NCI-H446 (cell line): ENCODE measurements at places on chromosomes 7 and 10.

- no peak for DNase-seq
These were observed 22.3 kb downstream of the BZW2 start for GRCh38 chr7:16668049-16668858.

DNA sequence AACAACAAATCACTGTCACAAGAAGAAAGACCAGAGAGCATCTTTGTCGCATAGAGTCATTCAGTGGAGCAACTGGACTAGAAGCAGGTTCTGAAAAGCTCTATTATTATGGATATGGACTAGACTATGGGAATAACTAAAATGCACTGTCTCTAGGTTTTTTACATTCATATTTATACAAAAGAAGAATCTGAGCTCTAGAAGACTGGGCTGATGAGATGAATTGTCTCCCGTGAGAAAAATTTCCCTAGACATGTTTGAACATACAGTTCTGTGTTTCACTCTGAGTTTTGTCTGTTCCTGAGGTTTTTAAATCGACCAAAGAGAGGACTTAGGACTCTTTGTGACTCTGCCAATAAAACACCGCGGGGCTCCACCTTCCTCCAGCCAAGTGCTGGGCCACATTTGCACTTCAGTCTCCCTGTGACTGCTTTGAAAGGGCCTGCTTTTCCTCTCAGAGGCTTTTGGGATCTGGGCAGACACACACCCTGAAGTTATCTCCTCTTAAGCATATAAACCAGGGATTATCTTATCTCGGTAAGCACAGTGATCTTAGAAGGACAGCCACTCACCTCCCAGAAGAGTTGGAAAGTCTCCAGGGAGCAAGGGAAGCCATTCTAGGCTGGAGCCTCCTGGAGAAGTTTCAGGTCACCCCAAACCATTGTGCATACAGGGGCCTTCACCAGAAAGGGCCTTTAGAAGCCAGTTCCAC lies 101.0 kb upstream of the JCAD start:
- DNase-seq, result no peak

- DNase-seq, result no peak
These were observed 193.1 kb downstream of the COBL start for GRCh38 chr7:51123322-51124019.

GRCh38 chr10:123974406-123974805 lies 82.8 kb upstream of the CPXM2 start:
- no peak for DNase-seq

DNA sequence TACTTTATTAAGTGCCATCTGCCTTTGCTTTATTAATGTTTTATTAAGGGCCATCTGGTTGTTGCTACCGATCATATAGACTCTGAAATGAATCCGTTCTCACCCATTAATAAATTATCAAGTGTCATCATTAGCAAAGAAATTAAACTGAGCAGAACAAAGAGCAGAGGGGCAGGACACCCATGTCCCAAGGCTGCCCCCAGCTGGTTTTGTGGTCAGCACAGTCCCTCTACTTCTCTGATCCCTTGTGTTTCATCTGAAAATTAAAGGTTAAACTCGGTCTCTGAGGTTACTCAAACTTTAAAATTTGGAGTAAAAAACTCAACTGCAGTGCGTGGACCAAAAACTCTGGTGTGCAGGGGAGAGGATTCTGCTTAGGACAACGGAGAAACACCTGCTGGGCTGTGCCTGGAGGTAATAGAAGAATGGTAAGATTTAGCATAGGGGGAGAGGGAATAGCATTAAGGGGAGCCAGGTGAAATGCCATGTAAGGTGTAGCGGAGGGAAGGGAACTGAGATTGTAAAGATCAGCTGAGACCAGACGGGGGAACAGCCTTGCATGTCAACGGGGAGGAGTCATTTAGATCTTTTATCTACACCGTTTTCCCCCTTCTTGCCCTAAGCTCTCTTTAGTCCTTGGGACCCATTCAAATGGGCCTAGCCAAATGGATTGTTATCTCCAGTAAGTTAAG lies 10.8 kb upstream of the GSDME start:
- no peak for DNase-seq

- no peak for DNase-seq
These were observed 1163.4 kb upstream of the AUTS2 start for GRCh38 chr7:68434857-68435256.

DNA sequence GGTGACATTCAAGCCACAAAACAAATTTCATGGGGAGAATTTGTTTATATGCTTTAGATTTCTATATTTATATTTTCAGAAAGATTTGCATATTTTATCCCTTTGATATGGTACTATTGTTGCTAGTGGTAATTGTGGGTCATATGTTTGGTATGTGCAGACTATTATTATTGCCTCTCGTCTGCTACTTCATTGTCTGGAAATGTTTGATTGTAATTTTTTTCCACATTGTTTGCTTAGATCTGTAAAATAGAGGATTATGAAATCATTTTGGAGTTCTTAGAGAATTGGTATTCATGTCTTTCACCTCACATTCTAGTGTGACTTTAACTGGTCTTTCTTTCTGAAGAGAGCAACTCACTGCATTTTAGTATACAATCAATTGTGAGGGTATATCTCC lies 44.7 kb downstream of the MYO3A start:
- DNase-seq, result no peak

DNA sequence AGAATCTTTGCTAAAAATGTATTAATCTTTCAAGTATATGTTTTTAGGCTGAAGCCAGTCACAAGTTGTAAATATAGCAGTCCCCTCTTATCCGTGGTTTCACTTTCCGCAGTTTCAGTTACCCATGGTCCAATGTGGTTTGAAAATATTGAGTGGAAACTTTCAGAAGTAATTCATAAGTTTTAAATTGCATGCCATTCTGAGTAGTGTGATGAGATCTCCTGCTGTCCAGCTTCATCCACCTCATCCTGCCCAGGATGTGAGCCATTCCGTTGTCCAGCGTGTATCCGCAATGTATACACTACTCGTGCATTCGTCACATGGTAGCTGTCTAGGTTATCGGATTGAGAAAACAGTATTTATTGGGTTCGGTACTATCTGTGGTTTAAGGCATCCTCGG lies 12.2 kb downstream of the PDCD4 start:
- no peak for DNase-seq

DNA sequence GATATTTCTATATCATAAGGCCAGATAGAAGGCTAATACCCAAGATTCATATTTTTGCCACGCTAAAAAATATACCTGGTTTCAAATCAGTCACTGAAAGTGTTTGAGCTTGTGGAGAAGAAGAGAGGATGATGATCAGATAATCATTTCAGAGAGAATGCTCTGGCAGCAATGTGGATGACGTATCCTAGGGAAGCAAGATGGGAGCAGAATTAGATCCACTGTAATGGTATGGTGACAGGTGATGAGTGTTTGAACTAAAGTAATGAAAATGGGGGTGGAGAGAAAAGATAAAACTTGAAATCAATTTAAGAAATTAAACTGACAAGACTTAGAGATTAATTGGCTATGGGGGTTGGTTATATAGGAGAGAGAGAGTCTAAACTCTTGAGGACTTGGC lies 42.7 kb upstream of the TMEM196 start:
- no peak for DNase-seq

GRCh38 chr7:128115336-128115820 lies 84.1 kb upstream of the LRRC4 start:
- DNase-seq, result no peak

DNA sequence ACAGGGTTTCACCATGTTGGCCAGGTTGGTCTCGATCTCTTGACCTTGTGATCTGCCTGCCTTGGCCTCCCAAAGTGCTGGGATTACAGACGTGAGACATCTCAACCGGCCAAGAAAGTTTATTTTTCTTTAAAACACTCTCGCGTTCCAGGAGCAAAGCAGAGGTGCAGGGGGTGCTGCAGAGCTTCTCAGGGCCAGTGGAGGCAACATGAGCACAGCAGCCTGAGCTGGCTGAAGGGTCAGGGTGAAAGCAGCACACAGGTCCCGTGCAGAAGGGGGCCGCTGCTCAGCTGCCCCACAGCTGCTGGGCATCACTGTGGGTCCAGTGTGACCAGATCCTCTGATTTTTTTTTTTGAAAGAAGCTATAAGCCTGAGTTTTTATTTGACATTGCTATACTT lies 46.1 kb downstream of the EPHB4 start:
- DNase-seq, result no peak

GRCh38 chr7:68729371-68729770 lies 868.9 kb upstream of the AUTS2 start:
- DNase-seq, result no peak

DNA sequence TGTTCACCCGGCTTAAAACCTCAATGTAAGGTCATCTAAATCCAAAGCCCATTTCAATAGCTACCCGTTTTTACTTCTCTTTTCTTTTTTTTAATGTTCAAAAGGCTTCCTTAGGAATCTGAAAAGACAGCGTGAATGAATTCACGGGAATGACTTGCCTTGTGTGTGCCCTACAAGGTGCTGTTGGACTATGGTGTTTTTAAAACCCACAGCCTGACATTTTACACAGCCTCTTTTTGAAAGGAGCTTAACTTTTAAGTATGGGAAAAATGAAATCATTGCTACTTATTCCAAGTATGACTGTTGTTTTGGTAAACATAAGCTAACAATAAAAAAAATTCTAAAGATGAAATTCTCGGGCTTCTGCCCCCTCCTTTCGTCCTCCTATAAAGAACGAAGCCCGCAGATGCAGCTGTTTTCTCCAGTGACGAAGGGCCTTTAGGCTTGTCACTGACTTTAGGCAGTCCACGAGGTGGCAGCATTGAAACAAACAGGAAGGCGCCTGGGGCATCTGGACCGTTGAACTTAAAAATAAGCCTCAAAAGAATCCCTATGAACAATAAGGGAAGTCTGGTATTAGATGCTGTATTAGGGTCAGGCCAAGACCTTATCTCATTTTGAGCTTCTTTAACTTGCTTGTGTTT lies 141.3 kb downstream of the NRP1 start:
- DNase-seq, result no peak

GRCh38 chr7:111835066-111835465 lies 272.8 kb upstream of the IMMP2L start:
- no peak for DNase-seq

GRCh38 chr10:23512355-23513058 lies 73.6 kb downstream of the OTUD1 start:
- no peak for DNase-seq
